ENCODE measurements at places on chromosomes 16 and 17.
A peak's percentile ranks its signal among the peaks of the same experiment; 100 is the strongest.

DNA sequence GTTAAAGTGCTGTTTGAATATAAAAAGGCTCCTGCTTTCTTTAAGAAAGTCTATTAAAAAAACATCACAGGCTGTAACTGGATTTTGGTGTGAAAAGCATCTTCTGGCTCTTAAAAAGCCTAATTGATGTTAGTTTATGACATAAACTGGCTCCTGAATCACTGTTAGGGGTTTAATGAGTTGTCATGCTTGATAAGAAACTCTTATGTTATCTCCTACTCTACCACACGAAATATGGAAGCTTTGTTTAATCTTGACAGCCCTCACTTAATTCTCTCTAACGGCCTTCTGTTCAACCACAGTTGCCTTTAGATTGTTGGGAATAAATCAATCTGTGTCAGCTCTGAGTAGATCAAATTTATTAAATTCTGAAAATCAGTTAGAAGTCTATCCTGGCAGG, 51.5 kb downstream of the CPPED1 start:
- no peak for DNase-seq

- no peak for DNase-seq
Measured at GRCh38 chr17:41284546-41284945, 9.0 kb downstream of the KRTAP9-7 start.

DNA sequence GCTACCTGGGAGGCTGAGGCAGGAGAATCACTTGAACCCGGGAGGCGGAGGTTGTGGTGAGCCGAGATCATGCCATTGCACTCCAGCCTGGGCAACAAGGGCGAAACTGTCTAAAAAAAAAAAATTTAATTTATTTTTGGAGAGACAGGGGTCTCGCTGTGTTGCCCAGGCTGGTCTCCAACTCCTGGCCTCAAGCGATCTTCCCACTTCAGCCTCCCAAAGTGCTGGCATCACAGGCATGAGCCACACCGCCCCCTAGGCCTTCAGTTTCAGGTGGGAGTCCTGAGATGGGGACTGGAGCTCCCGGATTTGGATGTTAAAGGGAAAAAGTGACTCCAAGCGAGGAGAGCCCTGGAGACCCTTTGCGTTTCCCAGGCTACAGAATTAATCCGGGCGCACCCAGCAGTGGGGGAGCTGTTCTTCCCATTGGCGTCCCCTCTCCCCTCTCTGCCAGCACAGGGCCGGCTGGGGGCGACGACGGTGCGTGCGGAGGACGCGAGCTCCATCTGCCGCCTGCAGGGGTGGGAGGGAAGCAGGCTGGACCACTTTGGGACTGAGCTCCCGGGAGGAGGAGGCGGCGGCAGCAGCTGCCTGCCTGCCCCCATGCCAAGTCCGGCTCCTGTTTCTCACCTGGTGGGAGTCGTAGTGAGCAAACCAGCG, 49.3 kb upstream of the USP7 start:
- DNase-seq, result no peak

DNA sequence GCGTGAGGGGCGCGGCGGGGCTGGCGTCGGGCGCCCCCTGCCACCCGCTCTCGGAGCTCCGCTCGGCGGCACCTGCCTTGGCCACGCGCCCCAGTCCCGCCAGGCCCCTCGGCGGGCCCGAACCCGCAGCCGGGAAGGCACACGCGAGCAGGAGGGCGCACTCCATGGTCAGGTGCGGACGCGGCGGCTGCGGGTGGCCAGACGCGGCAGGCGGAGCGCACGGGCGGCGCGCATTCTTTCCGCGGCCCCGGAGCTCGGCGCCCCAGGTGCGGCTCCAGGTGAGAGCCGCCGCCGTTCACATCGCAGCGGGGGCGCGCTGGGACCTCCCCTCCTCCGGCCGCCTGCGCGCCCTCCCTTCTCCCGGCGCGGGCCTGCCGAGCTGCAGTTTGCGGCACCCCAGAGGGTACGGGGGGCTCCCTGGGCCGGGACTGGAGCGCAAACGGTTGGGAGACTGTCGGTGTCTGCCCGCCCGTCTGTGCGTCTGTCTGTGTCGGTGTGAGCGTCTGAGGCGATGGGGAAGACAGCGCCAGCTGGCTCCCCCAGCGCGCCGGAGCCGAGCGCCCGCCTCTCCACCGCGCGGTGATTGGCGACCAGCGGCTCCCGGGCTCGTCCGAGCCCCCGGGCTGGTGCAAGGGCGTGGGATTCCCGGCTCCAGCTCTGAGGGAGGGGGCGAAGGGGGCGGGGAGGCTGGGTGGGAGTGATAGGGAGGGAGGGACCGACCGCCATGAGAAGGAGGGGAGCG, at the start of gene ADAMTS18:
Gene ADAMTS18 (minus strand): TSS at position 505 of the 742 bp plus-strand sequence. CDS start 339 bp downstream, at position 166.
- DNase-seq, result no peak

DNA sequence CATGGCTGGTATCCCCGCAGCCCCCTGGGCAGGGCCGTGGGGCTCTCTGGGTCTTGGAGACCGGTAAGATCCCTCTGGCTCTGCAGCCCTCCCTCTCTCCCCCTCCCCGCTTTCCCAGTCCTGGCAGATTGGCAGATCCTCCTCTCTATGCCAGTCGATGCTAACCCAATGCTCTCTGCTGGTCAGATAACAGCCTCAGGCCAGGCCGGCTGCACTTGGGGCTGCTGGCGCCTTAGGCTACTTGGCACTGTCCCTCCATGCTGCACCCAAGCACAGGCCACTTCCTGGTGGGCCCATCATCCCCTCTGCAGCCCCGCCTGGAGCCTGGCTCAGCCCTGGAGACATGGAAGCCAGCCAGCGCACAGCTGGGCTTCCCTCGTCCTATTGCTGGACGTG, 81.7 kb downstream of the RTN4RL1 start:
- DNase-seq, result no peak

DNA sequence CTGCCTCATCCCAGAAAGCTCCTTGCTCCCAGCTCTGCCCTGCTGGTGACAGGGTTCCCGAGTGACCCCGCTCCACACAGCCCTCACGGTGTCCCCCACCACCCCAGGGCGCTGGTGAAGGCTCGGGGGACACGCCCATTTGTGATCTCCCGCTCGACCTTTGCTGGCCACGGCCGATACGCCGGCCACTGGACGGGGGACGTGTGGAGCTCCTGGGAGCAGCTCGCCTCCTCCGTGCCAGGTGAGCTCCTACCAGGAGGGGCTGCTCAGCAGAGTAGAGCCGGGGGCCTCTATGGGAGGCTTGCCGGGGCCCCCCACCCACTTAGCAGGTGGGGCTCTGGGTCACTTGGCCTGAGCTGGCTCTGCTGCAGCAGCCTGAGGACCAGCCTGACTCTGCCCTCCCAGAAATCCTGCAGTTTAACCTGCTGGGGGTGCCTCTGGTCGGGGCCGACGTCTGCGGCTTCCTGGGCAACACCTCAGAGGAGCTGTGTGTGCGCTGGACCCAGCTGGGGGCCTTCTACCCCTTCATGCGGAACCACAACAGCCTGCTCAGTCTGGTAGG, 11.2 kb downstream of the GAA start:
- DNase-seq, result no peak

DNA sequence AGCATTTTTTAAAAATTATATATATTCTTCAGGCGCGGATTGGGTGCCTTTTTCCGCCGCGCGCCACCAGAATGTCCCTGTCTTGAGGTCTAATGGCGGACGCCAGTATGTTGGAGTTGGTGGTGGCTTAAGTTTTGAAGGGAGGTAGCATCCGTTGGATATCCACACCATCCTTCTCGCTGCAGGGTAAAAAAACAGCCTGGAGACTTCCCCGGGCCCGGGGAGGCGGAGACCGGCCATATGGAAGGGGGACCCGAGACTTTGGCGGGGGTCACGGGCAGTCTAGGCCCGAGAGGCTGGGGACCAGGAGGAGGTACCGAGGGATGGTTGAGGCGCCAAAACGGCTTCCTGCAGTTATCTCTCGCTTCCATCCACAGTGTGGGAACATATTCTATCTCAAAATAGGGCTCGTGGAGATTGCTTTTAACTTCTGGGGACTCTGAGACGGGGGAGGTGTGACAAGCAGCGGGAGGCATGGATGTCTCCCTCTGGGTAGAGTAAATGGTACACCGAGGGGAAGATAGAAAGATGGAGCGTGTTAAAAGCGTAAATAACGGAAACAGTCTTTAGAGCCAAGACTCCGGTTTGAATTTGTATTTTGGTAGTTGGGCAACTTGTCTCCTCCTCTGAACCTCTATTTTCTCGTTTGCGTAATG, at the start of gene SF3B3:
Gene SF3B3 (plus strand): TSS at position 74 of the 656 bp plus-strand sequence. CDS start 2,841 bp downstream, outside the sequence.
- DNase-seq, result peak; percentile 71

GRCh38 chr16:1983544-1984346, at the start of gene GFER:
Gene GFER, plus strand, starts transcription at chr16:1984193. Its CDS starts 26 bp downstream, at chr16:1984219.
- DNase-seq, result peak; percentile 48

GRCh38 chr17:9054126-9054975, 33.0 kb downstream of the NTN1 start:
- DNase-seq, result no peak

GRCh38 chr16:50533317-50533716, 14.9 kb upstream of the NKD1 start:
- DNase-seq, result no peak

DNA sequence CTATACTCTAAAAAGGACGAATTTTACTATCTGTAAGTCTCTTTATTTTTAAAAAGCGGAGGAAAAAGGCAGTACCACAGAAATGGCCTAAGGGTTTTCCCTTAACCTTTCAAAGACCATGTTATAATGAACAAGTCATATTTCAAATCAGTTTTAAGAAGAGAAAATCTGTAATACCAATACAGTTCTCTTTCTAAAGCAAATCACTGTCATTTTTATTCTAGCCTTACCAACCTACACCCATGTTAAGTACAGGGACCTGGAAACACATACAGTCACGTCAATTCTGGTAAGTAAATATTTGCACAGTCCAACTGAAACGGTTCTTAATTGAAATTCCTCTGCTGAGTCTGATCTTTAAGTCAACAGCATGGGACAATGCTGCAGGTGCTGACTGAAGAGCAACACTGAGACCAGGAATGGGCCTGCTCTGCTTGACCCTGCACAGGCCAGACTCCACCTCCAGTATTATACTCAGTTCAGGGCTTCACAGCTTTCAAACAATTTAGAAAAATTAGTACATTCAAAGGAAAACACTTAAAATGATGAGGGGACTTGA, 20.2 kb downstream of the MBTPS1 start:
- DNase-seq, result no peak

DNA sequence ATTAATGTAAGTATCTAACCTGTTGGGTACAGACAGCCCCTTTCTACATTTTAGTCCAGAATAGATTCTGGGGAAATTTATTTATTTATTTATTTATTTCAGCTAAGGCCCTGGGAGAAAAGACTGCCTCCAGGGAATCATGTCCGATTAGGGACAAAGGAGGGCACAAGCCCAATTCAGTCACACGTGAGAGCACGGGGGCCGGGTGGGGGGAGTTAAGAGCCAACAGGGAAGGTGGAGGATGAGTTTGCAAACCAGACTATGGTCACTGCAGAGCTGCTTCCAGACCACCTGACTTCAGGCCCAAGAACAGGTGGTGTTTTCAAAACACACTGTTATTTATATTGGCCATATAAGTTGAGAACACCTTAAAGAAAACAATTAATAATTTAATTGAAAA, 1.6 kb upstream of the ZFHX3 start:
- no peak for DNase-seq

GRCh38 chr17:81563861-81564586, 11.9 kb upstream of the FAAP100 start:
- no peak for DNase-seq

DNA sequence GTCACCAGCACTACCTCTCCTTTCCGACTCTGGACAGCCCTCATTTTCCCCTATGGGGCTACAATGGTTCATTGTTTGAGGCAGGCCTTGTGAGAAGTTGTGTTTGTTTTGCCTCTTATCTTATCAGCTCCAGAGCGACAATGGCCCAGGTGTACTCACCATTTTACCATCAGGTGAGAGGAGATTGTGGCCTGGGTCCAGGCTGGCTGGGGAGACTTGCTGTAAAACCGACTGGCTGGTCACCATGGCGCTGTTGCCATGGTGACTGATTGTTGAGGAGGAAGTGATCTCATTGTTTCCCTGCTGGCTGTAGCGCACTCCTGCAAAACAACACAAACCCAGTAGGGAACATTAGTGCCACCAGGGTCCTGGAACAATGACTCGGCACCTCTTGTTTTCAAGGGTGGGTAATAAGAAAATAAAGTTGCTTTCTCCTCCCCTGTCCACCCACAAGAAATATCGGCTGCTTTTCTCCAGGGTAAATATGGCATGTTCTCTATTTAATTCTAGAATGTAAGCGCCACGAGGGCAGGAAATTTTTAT, 34.4 kb downstream of the HNF1B start:
- DNase-seq, result no peak

DNA sequence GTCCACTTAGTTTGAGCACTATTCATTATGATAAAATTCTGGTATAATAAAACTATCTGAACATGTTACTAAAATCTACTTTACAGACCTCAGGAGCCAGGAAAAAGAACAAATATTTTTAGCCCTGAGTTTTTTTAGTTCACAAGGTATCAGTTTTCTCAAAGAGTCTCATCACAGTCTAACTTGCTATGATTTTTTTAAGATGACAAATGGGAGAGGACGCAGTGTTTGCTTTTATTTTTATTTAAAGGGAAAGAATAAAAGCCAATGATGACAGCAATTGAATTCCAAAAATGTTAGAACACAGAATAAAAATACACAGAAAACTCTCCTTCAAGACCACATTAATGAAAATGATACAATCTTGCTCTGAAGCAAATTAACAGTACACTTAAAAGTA, 7.4 kb downstream of the MED13 start:
- no peak for DNase-seq

DNA sequence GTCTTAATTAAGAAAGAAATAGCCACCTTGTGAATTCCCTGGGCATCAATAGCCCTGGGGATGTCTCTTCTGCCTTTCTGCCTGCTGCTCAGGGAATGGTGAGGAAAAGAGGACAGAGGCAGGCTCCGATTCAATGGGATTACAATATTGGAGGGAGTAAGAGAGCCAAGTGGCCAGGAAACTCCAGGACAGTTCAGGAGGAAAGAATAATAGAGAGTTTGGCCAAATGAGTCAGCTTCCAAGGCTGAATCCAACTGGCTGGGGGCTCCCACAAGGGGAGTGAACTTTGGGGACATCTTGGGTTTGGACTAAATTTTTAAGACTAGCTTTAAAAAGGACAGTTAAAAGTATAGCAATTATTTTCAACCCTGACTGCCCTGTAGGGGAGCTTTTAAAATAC, 235.8 kb upstream of the ASIC2 start:
- DNase-seq, result no peak

GRCh38 chr16:89409161-89409711, 81.1 kb downstream of the ANKRD11 start:
- no peak for DNase-seq

DNA sequence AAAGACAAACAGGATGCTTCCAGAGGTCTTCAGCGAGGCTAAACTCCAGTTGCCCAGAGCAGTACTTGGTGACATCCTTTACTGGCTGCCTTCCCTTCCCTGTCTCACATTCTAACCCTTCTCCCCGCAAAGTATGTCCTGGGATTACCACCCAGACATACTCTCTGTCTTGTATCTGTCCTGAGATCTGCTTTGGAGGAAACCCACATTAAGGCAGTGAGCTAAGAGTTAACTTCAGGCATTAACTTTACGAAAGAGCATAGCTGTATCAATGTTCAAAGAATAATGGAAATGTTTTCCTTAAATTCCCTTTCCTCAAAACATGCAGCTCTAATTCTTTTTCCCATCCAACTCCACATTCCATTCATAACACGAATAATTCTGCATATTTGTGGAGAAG, 385.2 kb downstream of the NPIPA8 start:
- no peak for DNase-seq

GRCh38 chr16:83961591-83961990, 6.5 kb upstream of the NECAB2 start:
- no peak for DNase-seq

- DNase-seq, result no peak
Measured at GRCh38 chr17:18986541-18987229, 17.9 kb downstream of the FAM83G start.

Measured in NCI-H1694 (cell line).